ENCODE measurements at places on chromosomes 12 and 14.

- no peak for DNase-seq
These were observed 239.1 kb downstream of the DIO2 start for GRCh38 chr14:79972230-79972629.

DNA sequence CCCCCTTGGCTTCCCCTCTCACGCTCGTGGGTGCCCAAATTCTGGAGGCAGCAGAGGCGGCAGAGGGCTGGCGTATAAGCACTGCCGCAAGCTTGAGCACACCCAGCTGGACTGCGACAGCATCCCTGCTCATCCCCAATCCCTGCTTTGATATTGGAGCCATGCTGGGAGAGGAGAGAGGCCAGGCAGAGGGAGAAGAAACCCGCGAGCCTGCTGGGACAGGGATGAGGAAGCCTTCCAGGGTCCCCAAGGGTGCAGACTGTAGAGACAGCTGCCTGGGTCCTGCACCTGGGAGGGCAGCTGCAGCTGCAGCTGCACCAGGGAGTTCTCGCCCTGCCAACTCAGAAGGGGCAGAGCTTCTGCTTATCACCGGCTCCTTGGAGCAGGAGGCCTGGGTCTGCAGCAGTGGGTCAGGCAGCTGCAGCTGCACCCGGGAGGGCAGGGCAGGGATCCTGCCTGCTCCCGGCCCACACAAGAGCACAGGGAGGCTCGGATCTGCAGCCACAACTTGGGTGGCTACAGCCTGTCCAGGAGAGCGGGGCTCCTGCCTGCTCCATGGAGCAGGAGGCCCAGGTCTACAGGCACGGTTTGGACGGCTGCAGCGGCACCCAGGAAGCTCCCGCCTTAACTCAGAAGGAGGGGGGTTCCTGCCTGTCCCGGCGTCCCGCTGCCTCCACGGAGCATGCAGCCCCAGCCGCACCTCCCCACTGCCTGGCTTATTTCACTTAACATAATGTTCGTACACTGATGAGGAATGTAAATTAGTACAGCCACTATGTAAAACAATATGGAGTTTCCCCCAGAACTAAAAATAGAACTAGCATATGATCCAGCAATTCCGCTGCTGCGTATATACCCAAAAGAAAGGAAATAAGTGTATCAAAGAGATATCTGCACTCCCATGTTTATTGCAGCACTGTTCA lies 60.4 kb upstream of the SGPP1 start:
- DNase-seq = no peak

GRCh38 chr12:47378907-47379306 lies 299.1 kb upstream of the AMIGO2 start:
- no peak for DNase-seq

DNA sequence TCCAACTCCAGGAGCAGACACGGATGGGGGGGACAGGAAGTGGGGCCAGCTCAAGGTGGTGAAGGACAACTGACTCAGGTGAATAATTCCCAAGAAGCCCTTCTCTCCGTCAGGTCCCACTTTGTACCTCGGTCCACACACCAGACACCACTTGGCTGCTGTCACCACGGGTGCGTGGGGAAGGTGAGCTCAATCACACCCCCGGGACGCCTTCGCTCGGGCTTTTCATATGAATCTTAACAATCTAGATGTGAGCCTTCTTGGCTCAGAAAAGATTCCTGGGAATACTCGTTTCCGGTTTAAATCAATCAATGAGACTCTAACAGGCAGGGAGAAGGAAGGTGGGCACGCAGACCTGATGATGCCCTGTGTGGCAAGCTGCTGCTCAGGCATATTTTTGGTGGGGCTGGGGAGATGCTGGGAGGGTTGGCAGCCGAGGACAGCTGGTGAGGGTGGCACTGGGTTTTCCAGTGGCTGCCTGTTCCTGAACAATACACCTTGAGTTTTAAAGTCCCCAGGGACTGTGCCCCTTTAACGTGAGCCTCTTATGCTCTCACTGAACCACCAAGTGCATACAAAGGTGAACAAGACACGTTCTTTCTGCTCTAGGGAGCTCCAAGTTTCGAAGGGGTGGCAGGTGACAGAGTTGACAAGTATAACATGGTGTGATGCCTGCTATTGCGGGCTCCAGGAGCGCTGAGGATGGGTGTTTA lies 5.1 kb downstream of the TESC start:
- DNase-seq = no peak

GRCh38 chr14:59362513-59362912 lies 102.7 kb downstream of the GPR135 start:
- no peak for DNase-seq

GRCh38 chr12:39405580-39405979 lies 37.3 kb downstream of the KIF21A start:
- no peak for DNase-seq

- DNase-seq = no peak
These were observed 28.9 kb downstream of the ESR2 start for GRCh38 chr14:64265222-64265621.

DNA sequence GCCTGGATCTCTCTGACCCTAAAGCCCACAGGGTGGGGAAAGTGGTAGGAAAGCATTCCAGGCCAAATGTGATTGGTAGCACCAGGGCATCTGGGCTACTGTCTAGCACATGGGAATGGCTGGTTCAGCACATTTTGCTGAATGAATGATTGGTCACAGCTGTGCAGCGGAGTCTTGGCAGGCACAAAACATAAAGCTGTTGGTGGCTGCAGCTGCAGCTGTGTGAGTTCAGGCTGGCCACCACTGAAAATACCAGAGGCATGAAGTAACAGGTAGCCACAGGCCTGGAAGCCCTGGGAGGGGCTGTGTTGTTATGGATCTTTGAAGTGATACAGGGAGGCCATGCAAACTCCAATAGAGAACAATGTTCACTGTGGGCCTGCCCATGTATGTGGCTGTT lies 72.7 kb downstream of the MYRFL start:
- no peak for DNase-seq

GRCh38 chr12:31715283-31715825 lies 13.5 kb downstream of the AMN1 start:
- DNase-seq = peak; percentile 45

- no peak for DNase-seq
These were observed 761.2 kb downstream of the NOVA1 start for GRCh38 chr14:25836636-25837035.

DNA sequence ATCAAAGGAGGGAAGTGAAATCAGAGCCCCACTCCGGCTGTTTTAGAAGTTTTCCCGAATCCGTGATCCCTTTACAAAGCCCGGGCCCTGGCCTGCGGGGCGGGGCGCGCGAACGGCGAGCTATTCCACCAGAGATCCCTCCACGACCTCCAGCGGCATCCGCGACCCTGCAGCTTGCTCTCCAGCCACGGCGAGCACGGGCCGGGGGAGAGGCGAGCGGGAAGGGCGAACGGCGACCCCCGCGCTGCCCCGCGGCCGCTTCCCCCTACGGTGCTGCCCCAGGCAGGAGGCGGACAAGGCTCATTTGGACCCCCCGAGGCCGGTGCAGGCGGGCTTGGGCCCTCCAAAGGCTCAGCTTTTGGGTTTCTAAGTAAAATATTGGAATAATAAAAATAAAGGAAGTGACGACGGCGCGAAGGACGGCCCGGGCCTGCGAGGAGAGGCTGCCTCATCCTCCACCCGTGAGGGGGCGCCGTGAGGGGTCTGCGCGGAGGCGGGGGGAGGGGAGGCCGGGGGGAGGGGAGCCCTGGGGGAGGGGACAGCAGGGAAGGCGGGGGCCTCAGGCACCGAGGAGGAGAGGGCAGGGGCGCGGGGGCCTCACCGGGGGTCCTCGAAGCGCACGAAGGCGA lies 613 bp downstream of the SRSF9 start:
- peak; percentile 34 for DNase-seq

DNA sequence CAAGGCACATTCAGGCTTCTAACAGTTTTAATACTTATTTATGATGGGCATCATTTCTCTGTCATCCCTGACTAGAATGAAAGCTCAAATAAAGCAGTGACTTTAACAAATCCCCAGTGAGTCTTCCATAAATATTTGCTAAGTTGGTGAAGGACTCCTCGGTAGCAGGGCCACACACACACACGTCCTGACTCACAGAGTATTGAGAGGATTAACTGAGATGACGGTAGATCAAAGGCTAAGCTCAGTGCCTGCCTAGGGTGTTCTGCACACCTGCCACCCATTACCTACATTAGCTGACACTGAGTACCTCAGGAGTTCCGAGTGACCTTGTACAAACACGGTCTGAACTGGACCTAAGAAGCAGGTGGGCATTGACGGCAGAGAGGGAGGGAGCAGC lies 197.3 kb upstream of the SFSWAP start:
- no peak for DNase-seq

GRCh38 chr14:38762426-38762825 lies 340.6 kb downstream of the SEC23A start:
- no peak for DNase-seq

DNA sequence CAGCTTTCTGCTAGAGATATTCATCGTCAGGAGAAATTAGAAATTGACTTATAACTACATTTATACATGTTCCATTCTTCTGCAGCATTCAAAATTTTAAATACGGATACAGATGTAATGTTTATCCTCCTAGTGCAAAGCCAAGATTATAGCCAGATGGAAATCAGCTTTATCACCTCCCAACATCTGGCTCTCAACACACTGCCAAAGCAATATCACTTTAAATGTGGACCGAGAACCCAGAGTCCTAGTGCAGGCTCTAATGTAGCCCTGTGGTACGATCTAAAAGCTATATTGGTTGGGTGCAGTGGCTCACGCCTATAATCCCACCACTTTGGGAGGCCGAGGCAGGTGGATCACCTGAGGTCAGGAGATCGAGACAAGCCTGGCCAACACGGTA lies 6.5 kb downstream of the MLH3 start:
- DNase-seq = no peak
